ENCODE measurements at places on chromosomes 3 and 15.

DNA sequence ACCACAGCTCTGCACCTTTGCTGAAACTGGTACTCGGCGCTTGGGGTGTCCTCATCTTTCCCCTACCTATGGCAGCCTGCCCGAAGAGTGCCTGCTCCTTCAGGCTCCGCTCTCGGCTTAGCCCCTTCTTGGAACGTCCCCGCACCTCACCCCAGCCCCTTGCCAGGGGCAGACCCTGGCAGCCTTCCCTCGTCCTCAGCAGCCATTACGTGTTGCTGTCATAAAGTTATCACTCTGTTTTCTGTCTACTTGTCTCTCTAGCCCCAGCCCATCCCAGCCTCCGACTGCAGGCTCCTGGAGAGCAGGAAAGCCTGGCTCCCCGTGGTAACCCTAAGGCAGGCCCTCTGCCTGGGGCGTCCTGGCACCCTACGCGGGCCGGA, 5.1 kb upstream of the BAHD1 start:
- DNase-seq: no peak

GRCh38 chr15:101646672-101647071, 5.5 kb downstream of the TM2D3 start:
- no peak for DNase-seq

GRCh38 chr15:55649058-55649423, 60.9 kb upstream of the PYGO1 start:
- no peak for DNase-seq

- no peak for DNase-seq
Measured at GRCh38 chr3:13535526-13535875, 13.4 kb upstream of the FBLN2 start.

DNA sequence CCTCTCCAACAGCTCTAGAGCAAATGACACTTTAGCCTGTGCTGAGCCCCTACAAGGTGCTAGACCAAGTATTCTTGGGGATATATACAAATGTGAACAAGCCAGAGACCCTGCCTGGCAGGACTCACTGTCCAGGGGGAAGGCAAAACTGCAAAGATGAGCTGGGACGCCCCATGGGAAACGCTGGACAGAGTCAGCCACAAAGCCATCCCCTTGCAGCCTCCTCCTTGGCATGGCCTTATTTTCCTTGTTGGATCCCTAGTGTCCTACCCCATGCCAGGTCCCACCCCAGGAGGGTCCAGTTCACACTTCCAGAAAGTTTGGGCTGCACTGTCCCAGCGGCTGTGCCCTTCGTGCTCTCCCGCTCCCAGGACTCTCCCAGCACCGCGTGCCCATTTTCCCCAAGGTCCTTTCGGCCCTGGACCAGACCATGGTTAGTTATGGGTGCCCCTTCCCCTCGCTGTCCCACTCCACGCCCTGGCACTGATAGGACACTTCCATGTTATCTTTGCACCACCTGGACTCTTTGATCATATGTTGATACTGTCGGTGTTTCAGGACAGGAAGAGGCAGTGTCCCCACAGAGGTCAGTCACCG, 5.8 kb upstream of the NRROS start:
- no peak for DNase-seq

- DNase-seq: no peak
Measured at GRCh38 chr3:8579096-8579495, 65.5 kb downstream of the SSUH2 start.

GRCh38 chr15:75403892-75404291, 35.5 kb upstream of the MAN2C1 start:
- no peak for DNase-seq
